ENCODE measurements at places on chromosomes 4 and X.

- DNase-seq, result no peak
Observed at GRCh38 chr4:188341428-188341827, 202.2 kb downstream of the TRIML1 start.

- no peak for DNase-seq
Observed at GRCh38 chr4:127632420-127633403, at the start of gene INTU. Gene INTU (plus strand): TSS chr4:127632957. CDS start chr4:127633035, 78 bp downstream.

GRCh38 chr4:168076989-168077725 lies 15.2 kb upstream of the ANXA10 start:
- DNase-seq, result no peak

GRCh38 chr4:92514627-92515026 lies 210.9 kb downstream of the GRID2 start:
- DNase-seq, result no peak

GRCh38 chr4:44927399-44928380 lies 201.3 kb upstream of the GNPDA2 start:
- DNase-seq, result no peak

- peak; percentile 85 for DNase-seq
Observed at GRCh38 chrX:283115-283845, 2.1 kb downstream of the PLCXD1 start.

- no peak for DNase-seq
Observed at GRCh38 chrX:152915541-152916241, 17.8 kb downstream of the ZNF185 start.
